ENCODE measurements at places on chromosomes 2 and 18.
A peak's percentile ranks its signal among the peaks of the same experiment; 100 is the strongest.

DNA sequence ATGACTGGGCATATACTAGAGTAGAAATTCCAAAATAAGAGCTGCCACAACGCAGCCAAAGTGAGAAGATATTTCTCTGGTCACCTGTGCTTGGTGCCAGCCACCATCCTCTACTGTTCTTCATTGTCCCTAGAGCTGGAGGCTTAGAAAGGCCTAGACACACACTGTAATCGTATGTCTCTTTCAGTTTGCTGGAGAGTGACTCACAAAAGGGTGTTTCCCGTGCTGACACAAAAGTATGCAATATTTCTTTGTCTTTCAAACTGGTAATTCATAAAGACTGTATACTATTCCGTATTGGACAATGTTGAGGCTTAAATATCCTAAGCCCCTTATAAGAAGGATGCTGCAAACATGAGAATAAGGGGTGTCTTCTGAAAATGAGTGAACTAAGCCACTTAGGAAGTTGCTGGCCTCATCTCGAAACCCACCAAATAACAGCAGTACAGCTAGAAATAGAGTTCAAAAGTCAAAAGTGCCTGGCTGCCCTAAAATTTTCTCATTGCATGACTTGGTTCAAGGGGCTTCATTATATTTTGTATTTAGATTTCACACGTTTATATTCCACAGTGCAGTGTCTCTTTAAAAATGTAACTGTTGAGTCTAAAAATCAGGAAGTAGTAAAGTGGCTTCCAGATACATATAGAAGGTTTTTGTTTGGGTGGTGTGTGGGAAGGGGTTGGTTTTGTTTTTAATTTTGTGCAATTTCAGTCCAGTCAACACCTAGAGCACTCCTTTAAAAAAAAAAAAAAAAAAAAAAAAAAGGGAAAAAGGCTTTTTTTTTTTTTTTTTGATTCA lies 601.1 kb downstream of the ARHGAP15 start:
- DNase-seq: no peak

- DNase-seq: no peak
Observed at GRCh38 chr2:101766871-101767739, 69.6 kb downstream of the MAP4K4 start.

- no peak for DNase-seq
Observed at GRCh38 chr2:187210726-187211125, 237.3 kb downstream of the CALCRL start.

DNA sequence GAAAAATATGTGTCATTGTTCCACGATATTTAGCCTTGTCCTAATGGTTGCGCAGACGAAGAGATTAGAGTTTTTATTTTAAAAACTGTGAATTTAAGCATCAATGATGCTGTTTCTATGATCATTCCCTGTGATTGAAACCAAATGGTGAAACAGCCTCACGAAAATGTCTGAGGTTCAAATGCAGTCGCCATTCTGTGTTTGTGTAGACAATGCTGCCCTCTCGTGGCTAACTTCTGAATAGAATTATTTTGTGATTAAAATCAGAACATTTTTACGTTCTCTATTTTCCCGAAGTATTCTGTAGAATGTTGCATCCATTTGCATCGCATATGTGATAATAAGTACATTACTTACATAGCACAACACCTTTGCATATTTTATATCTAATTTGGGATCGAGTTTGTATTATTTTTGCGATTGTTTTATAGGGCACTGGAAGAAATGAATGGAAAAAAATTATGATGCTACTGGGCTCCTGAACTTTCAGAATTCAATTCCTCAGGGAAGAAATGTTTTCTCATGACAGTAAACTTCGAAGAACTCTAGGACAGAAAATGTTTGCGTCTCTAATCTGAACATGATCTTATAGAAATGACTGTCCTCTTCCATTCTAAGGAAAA lies 54.8 kb upstream of the CREB1 start:
- no peak for DNase-seq

GRCh38 chr2:239393941-239394340 lies 6.9 kb downstream of the HDAC4 start:
- DNase-seq: no peak

GRCh38 chr2:201116959-201117734 lies 1.2 kb downstream of the CFLAR start:
- peak; percentile 62 for DNase-seq

GRCh38 chr2:151525821-151526373 lies 116.2 kb downstream of the RIF1 start:
- DNase-seq: no peak

DNA sequence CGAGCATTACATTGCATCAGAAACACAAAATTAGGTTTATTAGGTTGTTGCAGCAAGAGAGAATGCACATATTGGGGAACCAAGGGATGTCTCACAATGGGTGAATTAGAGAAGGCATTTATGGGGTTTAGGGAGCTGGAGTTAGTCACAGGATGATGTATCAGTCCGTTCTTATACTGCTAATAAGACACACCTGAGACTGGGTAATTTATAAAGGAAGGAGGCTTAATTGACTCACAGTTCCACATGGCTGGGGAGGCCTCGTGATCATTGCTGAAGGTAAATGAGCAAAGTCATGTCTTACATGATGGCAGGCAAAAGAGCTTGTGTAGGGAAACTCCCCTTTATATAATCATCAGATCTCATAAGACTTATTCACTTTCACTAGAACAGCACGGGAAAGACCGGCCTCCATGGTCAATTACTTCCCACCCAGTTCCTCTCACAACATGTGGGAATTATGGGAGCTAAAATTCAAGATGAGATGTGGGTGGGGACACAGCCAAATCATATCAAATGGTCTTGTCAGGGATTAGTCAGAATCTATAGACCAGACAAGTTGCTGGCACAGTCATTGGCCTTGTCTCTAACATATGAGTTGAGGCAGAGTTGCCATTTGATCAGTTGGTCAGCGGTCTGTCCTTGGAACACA lies 61.9 kb upstream of the RBMS1 start:
- DNase-seq: no peak

GRCh38 chr2:64063924-64064331 lies 44.7 kb upstream of the VPS54 start:
- no peak for DNase-seq

DNA sequence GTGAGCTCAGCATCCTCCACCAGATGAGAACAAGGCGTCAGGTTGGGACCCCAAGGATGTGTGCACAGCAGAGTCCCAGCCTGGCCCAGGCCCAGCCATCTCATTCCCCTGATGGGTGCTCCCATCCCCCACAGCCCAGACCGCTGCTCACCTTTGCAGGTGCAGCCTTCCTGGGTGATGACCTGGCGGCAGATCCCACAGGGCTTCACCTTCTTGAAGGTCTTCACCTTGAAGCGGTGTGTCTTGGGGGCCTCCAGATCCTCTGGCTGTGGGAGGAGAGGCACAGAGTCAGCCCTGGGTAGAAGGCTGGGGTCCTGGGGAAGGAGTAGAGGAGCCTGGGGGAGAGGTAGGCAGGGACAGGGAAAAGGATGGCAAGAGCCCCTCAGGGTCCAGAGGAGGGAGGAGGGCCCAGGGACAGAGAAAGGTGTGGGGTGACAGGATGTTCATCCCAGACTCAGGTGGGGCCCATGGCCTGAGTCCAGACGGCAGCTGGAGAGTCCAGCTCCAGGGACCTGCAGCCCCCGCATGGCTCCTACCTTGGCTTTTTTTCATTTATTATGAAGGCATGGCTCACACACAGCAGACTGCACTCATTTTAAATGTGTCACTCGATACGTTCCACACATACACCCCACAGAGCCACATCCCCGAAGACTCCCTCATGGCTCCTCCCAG lies 11.9 kb downstream of the TNS1 start:
- DNase-seq: no peak

DNA sequence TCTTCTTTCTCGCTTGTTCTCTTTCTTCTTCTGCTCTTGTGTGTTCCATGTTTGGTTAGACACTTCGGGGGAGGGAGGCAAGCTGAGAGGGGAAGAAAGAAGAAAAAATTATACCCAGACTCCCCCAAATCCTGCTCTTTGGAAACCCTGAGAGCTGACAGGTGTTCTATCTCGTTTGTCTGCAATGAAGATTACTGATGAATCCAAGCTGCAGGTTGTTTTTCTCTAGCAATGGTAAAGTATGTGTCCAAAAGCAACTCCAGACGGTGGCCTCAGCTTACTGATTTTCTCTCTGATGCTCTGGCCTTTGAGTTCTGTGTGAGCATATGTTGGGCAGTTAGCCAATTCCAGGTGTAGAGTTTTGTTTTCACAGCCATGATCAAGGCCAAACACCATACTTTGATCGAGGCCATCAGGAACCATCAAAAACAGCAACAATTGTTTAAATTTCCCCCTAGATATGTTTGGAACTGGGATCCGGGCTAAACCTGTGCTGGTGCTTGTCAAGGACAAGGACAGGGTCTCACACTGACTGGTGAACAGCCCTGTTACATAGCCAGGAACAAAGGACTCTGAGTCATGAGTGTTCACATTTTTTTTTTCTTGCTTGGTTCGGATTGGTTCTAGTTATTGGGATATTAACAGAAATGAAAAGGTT lies 142.0 kb downstream of the PRKCE start:
- no peak for DNase-seq

DNA sequence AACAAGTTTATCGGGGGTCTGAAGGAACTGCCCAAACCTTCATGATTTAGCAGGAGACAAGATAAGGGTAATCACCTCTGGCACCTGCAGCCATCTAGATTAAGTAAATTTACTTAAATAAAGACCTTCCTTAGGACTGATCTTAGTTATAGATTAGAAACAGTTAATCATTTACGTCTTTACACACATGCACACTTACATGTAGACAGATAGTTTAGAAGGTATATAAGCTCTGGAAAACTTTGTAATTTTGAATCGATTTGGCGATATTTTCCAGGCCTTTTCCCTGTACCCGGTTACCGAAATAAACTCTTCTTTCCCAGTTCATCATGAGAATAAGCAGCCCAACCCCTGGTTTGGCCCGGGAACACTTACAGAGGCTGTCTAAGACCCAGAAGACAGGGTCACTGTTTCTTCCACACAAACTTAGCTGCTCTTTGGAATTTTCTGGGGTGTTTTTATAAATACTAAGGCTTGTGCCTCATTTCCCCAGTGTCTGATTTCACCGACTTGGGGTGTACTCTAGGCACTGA lies 560 bp upstream of the SKA1 start:
- DNase-seq: no peak

- DNase-seq: no peak
Observed at GRCh38 chr2:73243884-73244570, 9.9 kb downstream of the CCT7 start.

DNA sequence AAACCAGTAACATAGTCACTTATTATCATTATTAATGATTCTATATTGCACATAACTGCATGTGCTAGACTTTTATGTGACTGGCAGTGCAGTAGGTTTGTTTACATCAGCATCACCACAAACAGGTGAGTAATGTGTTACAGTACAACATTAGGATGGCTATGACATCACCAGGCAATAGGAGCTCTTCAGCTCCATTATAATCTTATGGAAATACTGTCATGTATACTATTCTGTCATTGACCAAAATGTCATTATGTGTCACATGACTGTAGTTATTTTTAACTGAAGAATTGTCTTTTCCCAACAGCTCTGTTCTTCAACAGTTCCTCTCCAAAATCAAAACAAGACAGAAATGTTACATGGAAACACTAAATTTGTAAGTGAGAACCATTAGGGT lies 96.3 kb downstream of the C18orf54 start:
- DNase-seq: no peak

DNA sequence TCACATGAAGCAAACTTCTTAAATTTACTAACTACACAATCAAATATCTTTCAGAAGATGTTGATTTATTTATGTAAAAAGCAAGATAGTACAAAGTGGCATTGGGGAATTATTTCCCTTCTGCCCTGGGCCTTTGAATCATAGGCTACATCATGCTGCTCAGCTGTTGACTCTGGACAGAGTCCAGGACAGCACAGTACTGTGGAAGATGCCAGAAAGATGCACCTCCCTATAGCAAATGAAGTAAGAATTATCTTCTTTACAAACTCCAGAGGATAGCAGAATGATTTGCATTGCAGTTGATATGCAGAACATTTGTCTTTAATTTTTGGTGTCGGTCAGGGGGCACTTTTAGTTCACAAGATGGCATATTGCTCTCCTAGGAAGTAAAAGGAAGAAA lies 1354.5 kb upstream of the ZEB2 start:
- DNase-seq: peak; percentile 62

GRCh38 chr2:216500572-216500971 lies 1.9 kb downstream of the RPL37A start:
- DNase-seq: no peak

DNA sequence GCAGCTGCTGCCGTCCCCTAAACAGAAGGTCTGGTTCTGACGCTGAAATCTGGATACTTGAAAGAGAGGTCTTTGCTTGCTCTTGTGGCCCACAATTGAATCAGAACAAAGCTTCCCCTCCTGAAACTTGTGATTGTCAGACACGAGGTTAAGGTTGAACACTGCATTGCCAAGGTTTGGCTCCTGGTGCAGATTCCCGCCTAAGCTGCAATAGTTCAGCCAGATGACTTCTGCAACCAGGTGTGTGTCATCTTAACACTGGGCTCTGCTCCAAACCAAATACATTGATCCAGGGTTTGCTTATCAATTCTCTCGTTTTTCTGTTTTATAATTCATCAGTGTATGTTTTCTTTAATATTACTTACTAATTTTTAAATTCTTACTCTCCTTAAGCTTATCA lies 14.6 kb downstream of the GKN1 start:
- DNase-seq: no peak

GRCh38 chr18:56107821-56108477 lies 520.0 kb upstream of the TCF4 start:
- no peak for DNase-seq
